Suppressor macrophage (primary cell): ENCODE measurements at places on chromosomes 2 and 18.
A peak's percentile ranks its signal among the peaks of the same experiment; 100 is the strongest.

- DNase-seq = no peak
Measured at GRCh38 chr2:124476291-124476690, 451.2 kb downstream of the CNTNAP5 start.

DNA sequence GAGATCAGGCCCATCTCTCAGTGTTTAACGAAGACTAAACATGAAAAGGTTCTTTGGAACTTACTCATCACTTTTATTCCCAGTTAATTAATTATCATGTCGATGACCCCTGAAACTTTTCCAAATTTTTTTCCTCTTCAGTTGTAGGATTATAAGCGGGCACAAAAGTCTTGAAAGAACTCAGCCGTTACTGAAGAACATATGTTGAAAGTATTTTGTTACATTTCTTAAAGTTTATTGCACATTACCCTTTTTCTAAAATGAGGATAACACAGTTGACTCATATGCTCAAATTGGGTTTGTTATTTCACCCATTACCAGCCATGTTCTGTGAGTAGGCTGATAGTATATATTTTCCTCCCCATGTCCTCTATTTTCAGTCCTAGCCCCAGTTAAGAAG is 75.9 kb upstream of the COL3A1 start:
- DNase-seq = no peak

GRCh38 chr2:240287011-240287410 is 146.6 kb upstream of the OTOS start:
- no peak for DNase-seq

GRCh38 chr2:27830656-27831055 is 59.1 kb downstream of the MRPL33 start:
- DNase-seq = no peak

GRCh38 chr18:8609659-8610458 is 622 bp downstream of the RAB12 start:
- peak; percentile 24 for DNase-seq

- DNase-seq = no peak
Measured at GRCh38 chr2:74063486-74063885, 78.8 kb downstream of the TET3 start.

DNA sequence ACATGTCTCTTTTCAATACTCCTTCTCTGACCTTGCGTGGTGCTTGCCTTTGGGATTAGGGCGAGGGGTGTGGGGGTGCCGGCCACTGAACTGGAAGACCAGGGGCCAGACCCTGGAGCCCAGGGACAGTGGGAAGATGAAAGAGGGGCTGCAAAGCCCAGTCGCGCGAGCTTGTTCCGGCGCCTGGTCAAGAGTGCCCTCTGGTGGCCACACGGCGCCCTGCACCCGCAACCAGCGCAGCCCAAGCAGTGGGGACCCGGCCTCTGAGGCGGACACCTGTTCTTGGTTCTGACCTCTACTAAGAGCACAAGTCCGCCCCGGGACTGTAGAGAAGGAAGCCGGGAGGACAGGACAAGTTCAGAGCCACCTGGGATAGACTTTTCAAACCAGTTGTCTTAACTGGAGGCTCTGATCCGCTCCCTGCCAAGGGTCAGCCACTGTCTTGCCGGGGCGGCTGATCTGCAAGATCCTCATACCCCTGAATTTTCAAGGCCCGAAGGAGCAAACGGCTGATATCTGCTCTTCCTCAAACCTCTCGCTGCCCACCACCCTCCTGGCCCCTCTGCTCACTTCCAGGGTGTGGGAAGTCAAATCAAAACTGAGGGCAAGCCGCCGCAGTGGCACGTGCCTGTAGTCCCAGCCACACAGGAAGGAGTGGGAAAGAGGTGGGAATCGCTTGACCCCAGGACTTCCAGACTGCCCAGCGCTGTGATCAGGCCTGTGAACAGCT is 14.9 kb upstream of the MSH6 start:
- DNase-seq = peak; percentile 66

DNA sequence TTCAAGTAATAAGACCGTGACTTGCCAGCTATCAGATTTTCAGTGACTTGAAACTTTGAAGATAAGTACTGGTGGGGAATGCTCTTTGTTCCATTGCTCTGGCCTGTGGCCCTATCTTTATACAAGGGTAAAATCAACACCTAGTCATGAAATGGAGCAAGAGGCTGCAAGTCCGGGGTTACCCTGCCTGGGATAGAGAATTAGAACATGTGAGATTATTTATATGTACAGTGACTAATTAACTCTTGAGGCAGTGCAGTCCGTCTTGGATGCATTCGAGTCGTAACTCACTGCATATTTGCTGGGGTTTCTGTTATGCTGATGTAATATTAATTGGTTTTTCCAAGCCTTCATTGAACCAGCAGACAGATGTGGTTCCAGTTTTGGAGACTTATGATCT is 105.8 kb upstream of the LYPD6 start:
- no peak for DNase-seq

- DNase-seq = no peak
Measured at GRCh38 chr2:213490087-213490486, 205.8 kb downstream of the SPAG16 start.

- no peak for DNase-seq
Measured at GRCh38 chr18:49230326-49230725, 230.1 kb downstream of the DYM start.

- no peak for DNase-seq
Measured at GRCh38 chr18:63603772-63604171, 16.6 kb downstream of the SERPINB13 start.

- DNase-seq = no peak
Measured at GRCh38 chr2:24231461-24231881, 56.6 kb downstream of the FAM228A start.

GRCh38 chr2:45896311-45896710 is 244.8 kb downstream of the PRKCE start:
- peak; percentile 69 for DNase-seq
